ENCODE measurements at places on chromosomes 7 and 10.
A peak's percentile ranks its signal among the peaks of the same experiment; 100 is the strongest.

DNA sequence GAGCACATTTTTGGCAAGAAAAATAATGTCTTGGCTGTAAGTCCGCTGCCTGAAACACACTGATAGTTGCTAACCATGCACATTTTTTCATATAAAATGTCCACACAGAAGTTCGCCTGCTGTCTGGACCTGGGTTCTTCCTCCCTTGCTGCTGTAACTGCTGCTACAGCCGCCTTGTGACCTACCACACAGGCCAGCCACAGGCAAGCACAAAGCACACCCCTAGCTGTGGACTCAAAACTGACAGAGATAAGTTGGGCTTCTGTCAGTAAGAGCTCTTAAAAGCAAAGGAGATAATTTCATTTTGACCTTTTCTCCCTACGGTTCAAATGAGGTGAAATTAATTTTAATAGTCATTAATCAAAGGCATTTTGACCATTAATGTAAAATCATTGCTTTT, 354.7 kb downstream of the OTUD1 start:
- DNase-seq: no peak

DNA sequence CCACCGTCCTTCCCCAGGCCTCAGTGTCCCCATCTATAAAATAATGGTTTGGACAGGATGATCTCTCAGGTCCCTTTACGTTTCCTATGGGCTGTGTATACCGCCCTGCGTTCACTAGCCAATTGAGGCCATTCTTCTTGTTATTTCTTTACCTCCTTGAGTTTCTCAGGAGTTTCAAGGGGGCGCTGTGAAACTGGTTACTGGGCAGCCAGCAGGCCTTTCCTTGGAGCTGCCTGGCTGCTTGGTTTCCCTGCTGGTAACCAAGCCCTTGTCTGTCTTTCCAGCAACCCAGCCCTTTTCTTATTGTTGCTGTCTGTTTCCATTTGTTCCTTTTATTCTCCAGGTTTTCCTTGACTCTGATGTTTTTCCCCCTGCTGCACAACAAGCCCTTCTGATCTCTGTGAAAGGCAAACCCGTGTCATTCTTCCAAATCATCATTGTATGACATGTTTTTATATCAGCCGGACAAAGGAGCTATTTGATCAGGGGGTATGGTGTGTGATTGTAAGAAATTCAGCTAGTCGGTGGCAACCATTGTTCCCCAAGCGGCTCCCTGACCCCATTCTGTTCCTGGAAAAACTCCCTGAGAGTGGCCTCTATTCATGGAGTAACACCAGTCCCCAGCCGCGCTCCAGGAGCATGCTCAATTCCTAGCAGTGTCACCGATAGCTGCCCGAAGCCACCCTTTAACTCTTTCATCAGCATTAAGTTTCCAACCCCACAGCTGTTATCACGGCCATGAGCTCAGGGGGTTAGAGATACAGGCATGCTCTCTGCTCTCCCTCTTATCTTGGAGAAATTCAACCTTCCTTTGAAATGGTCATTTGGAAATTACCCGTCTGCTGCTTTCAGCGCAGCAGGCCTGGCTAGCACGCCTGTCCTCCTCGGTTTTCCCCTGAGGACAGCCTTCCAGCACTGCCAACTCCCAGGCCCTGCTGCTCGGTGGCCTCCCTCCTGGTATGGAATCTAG, 26.6 kb downstream of the FGF8 start:
- no peak for DNase-seq

DNA sequence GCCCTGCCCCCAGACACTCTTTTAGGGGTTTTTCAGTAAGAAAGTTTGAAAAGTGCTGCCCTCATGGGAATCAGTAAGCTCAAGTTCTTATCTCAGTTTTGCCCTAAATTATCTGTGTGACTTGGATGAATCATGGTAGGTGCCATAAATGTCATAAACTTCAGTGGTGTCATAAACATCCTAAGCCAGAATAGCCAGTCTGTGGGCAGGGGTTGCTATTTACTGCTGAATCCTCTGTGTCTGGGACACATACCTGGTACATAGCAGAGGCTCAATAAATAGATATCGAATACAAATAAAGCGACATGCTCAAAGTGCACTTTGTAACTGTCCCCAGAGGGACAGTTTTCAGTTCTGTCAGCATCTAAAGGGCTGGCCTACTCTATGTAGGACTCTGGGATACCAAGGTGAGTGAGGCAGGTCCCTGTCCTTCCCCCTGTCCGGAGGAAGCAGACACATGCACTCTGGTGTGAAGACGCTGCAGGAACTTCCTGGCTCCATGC, 502.1 kb downstream of the RPS24 start:
- DNase-seq: no peak

- DNase-seq: no peak
These were observed 286.8 kb upstream of the AUTS2 start for GRCh38 chr7:69311489-69311888.

- DNase-seq: no peak
These were observed 38.0 kb upstream of the TMEM72 start for GRCh38 chr10:44873160-44873559.

- no peak for DNase-seq
These were observed 18.6 kb downstream of the NUDCD3 start for GRCh38 chr7:44471850-44472249.

- DNase-seq: no peak
These were observed 566.8 kb downstream of the CNTNAP2 start for GRCh38 chr7:146683439-146683838.

GRCh38 chr7:27875061-27875460, 135.1 kb downstream of the TAX1BP1 start:
- no peak for DNase-seq

GRCh38 chr10:131679926-131680325, 220.9 kb upstream of the PPP2R2D start:
- no peak for DNase-seq

GRCh38 chr10:42519761-42520460, 118.5 kb downstream of the ZNF33B start:
- DNase-seq: peak; percentile 1

GRCh38 chr7:96772139-96772694, 62.6 kb upstream of the SEM1 start:
- peak; percentile 50 for DNase-seq

DNA sequence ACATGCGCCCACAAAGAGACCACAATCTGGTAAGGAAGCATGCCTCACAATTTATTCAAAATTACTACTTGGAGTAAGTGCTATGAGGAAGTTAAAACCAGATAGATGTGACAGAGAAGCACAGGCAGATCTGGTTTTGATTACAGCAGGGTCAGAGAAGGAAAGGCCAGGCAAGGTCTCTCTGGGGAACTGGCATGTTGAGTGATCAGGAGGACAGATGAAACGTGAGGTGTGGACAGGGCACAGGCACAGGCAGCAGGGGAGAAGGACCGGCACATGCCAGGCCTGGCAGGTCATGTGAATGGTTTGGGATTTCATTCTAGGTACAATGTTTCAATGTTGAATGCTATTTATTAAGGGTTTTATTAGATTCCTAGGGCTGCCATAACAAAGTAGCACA, 51.6 kb downstream of the GPAM start:
- DNase-seq: no peak

DNA sequence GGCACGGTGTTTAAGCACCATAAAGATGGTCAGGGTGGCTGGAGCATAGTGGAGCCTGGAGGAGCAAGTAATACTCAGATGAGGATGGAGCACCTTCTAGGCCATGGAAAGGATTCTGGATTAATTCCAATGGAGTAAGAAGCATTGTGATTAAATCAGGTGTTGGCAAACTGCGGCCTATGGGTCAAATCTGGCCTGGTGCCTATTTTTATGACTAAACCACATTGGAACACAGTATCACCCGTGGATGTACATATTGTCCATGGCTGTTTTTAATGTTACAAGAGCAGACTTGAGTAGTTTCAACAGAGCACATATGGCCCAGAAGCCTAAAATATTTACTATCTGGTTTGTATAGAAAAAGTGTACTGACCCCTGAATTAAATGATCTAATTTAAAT, 49.9 kb upstream of the TMEM248 start:
- DNase-seq: no peak

DNA sequence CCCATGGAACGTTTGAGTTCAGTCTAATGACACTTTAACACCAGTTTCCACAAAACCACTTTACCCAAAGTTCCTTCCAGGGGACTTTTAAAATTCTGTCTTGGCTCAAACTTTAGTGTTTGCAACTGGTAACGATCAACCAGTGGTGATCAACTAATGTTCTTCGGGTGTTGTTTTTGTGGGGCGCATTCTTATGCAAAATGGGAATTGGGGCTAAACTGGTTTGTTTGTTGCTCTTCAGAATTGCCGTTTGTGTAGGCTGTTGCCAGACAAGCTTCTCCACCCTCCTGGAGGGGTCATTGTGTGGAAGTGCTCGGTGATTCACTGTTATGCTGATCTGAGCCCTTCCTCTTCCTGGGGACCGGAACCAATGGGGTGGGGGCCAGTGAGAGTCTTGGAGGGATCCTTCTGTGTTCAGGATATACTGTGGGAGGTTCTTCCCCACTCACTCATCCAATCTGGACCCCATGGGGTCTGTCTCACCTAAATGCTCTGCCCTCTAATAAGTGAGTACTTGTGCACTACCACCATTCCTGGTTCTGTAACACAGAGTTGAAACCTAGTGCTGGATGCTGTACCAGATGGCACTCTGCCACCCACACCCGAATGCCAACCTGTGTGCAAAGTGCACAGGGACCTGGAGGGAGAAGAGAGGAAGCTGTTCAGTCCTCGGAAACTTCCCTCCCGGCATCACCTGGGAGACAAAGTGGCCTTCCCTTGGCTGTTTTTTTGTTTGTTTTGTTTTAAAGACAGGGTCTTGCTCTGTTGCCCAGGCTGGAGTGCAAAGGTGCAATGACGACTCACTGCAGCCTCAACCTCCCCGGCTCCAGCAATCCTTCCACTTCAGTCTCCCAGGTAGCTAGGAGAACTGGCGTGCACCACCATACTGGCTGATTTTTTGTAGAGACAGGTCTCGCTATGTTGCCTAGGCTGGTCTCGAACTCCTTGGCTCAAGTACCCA, 2.1 kb downstream of the NFE2L3 start:
- no peak for DNase-seq

DNA sequence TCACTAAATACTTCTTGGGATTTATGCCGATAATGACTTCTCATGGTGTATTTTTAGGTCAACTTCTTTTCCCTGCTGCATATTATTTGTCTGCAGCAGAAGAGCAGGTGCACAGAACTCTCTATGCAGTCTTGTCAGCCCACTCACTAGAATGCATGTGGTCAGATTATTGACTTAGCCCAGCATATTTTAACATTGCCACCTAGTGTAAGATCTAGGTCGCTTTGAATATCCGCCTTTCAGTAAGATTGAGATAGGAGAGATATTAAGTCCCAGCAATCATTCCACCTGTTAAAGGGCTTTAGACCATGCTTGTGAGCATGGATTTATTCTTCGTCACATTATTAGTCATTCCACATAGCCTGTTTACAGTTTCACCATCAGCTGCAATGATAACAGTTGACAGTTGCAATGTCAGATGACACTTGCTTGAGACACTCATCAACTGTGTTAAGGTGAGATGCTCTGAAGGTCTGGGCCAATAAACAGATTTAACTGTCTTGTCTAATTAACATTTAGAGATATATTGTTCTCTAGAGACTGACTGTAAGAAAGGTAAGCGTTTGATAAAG, 491.7 kb downstream of the ARL4A start:
- no peak for DNase-seq

- DNase-seq: peak; percentile 88
These were observed 45.4 kb downstream of the CHST3 start for GRCh38 chr10:72009425-72010081.

DNA sequence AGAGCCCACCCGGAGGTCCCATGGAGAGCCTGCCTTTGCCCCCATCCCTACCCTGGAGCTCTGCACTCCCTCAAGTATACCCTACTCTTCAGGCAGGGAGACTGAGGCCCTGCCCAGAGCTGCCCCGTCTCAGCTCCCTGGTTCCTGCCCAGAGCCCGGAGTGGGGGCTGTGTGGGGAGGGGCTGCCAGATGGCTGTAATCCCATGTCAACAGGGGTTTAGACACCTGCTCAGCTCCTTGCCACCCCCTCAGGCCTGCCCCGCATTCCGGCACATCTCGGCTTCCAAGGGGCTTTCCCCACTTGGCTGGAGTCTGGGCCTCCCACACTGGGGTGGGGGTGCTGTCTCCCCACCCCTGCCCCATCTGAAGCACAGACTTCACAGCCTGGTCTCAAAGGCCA, 20.9 kb upstream of the LFNG start:
- no peak for DNase-seq

GRCh38 chr10:130254662-130255061, 118.5 kb downstream of the GLRX3 start:
- DNase-seq: no peak

DNA sequence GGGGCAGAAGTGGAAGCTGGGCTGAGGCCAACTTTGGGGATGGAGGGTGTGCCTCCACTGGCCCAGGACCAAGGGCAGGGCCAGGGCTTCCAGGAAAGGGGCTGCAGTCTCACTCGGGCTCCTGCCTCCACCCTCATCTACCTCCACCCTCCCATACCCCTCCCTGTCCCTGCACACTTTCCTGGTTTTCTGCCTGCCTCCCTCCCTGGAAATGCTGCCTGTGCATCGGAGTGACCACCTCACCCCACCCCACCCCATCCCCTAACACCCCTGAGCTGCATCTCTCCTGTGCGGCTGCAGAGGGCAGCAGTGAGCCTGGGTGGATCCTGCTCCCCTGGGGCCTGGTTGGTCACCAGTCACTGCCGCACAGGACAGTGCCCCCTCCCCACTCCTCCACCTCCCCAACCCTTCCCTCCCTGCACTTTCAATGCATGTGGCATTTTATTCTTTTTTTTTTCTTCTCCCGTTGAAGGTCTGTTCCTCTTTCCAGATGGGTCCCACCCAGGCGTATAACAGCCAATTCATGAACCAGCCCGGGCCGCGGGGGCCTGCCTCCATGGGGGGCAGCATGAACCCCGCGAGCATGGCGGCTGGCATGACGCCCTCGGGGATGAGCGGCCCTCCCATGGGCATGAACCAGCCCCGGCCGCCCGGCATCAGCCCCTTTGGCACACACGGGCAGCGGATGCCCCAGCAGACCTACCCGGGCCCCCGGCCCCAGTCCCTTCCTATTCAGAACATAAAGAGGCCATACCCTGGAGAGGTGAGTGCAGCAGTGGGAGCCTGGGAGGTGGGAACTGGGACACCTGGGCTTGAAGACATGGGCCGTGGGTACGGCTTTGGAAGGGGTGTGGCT, 54.1 kb upstream of the PPIF start:
- DNase-seq: no peak

- no peak for DNase-seq
These were observed 212.5 kb downstream of the GLI3 start for GRCh38 chr7:42024537-42024936.

DNA sequence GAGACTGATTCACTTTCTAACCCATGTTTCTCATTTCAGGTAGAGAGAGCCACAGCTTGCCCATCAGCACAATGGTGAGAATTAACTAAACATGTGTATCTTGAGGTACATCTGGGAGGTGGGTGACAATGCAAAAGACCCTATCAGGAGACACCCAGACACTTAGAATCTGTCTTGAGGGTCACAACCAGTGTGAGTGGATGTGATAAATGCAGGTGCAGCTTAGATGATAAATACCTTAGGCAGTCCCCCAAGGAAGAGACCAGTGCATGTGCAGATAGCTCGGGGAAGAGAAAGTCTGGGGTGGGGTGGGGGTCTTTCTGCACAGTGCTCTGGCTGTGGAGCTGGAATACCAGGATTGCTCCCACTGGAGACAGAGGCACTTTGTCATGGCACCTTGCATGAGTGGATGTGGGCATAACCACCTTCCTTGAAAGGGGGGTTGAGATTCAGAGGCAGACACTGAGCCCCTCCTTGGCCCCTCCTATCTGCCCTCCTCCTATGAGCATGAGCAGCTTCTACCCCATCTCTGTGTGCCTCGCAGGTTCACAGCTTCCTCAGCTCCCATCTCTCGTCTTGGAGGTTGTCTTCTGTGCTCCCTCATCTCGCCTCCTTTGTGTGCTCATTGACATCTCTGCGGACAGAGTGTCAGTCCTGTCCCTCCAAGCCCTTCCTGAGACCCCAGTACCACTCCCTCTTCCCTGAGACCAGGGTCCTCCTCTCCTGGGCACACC, 349.8 kb downstream of the TCERG1L start:
- DNase-seq: no peak

Data from trophoblast cell (in vitro differentiated cells and primary cell).